ENCODE measurements at places on chromosomes 2 and 18.
A peak's percentile ranks its signal among the peaks of the same experiment; 100 is the strongest.

- no peak for DNase-seq
Observed at GRCh38 chr2:145812165-145812554, 1292.2 kb upstream of the ZEB2 start.

DNA sequence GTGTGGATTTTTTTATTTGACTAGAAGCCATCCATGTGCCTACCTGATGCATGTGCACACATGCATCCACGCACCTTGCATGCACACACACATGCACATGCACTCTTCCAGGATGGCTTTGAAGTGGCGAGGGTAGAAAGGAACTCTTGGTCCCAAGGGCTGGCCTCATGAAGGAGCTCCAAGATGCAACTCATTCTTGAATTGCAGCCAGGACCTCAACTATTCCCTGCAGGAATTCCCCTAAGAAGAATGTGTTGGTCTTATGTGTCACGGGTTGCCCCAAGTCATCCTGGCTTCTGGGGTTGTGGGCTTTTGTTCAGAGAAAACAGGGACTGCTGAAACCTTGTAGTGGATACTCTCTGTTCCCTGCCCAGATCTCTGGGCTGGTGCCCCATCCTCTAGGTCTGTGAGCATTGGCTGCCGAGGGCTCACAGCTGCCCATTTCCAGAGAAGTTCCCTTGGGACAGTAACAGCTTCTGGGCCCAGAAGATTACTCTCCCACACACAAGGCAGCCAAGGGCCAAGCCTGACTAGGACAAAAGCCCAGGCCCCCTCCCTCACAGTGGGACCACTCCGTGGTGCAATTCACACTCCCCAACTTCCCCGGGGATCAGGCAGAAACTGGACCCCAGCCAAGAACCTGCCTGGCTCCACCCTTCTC, 137.6 kb downstream of the COPS8 start:
- DNase-seq: peak; percentile 38

GRCh38 chr2:20229322-20230113, 4.6 kb upstream of the SDC1 start:
- DNase-seq: no peak

GRCh38 chr18:52353589-52353988, 13.6 kb downstream of the DCC start:
- DNase-seq: no peak

DNA sequence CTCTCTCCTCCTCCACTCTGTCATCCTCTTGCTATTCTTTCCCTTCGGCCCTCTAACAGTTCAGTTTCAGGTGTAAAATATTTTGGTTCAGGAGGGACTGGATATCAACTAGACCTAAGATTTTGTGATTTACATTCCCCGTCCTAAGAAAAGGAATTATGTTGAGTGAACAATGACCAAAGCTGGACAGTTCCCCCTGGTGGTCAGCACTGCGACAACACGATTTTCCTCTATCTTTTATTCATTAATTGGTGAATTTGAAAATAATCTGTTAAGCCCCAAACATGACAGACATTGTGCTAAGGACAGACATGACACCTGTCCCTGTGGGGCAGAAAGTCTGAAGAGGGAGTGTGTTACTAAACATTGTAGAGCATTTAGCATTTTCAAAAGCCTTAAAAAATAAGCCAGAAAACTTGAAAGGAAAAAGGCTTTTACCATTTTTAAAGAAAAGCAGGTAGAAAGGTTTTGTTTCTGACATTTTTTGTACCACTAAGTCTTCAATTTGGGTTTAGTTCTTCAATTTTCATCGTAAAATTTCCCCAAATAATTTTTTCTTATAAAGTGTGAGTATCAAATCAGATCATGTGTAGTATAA, 28.4 kb upstream of the GTF2A1L start:
- no peak for DNase-seq

DNA sequence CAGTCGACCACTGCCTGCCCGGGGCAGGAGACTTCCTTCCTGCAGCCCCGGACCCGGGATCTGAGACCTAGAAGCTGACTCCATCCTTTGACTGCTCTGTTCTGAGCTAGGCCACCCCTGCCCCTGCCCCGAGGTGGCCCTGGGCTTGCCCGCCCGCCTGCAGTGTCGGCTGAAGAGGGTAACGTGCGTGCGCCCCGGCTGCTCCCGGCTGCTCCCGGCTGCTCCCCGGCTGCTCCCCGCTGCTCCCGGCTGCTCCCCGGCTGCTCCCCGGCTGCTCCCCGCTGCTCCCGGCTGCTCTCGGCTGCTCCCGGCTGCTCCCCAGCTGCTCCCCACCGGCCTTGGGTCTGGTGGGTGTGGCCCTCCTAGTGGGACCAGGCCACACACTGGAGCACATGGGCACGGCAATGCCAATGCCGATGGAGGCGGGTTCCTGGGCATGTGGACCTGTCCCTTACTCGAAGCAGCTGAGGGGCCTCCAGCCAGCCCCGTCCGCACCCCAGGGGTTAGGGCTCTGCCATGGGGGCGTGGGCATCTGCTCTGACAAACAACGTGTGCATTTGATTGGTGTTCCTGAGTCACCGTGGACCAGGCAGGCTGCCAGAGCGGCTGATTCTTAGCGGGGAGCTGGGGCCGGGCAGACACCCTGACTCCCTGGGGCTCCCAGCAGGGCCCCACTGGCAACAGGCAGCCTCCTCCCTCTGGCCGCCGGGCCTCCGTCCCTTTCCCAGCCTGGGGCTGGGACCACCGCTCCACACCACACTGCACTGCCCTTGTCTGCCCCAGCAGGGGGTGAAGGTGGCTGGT, 2.0 kb upstream of the GAL3ST2 start:
- no peak for DNase-seq

DNA sequence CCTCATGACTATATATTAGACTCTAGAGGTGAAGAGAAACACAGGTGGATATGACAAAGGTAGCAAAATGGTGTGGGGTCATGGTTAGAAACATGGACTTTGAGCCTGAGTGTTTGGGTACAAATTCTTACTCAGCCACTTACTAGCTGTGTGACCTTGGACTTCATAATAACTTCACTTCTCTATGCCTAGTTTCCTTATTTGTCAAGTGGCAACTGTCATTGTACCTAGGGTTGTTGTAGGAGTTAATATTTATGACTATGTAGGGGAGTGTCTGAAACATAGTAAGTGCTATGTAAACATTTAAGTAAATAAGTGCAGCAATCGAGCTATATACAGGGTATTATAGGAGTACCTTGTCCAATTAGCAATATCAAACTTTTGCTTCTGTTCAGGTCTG, 49.7 kb upstream of the RAPH1 start:
- no peak for DNase-seq

DNA sequence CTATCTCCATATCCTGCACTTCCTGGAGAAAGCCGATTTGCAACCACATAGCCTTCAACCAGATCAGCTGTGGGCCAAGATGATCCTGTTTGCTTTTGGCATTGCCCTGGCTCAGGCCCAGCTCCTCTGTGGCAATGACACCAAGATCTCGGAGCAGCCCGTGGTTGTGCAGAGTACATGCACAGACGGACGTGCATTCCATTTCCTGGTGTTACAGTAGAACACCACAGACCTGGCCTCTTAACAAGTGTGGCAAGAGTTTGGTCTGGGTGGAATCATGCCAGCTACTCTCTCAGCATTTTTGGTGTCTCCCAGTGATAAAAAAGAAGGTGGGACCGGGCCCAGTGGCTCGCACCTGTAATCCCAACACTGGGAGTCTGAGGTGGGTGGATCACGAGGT, 20.0 kb downstream of the MALT1 start:
- no peak for DNase-seq

- no peak for DNase-seq
Observed at GRCh38 chr2:83234246-83234645, 1224.8 kb downstream of the SUCLG1 start.

- DNase-seq: no peak
Observed at GRCh38 chr2:171087547-171087946, 73.1 kb downstream of the TLK1 start.

DNA sequence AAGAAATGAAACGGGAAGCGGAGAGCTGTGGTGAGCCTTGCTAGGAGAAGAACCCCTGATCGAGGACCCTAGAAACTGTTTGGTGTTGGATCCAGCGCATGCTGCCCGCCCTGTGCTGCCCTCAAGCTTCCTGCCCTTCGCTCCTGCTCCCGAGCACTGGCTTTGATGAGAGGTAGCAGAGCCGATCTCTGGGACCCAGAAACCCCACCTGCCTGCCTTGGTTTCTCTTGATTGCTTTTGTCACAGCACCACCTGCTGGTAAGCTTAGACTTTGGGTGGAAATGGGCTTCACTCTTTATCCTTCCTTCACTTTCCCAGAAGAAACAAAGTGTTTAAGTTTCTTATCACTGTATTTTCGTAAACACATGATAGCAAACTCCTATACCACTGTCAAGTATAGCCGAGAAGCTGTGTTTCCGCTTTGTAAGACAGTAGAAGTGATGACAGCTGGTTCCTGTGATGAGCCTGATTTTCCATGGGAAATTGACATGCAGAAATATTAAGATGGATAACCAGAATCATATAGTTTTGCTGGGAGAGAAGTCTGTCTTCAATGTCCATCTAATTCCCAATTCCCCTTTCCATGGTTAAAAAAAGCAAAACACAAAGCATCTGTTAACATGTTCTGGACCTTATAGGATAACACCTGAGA, 267.4 kb downstream of the PHLPP1 start:
- DNase-seq: no peak

DNA sequence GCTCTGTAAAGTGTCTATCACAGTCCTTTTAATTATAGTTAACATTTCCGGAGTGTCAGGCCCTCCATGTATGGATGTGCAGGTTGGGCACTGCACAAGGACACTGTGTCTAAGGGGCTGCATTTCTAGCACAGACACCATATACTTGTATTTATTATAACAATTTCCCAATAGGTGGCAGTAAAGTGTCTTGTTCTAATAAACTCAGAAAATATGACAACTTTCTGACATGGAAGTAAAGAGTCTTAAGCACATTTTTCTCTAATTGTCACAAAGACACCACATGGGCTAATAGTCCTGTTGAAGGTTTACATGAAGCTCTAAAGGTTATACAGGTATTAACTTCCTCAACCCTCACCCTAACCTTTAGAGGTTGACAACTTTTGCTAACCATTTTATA, 156.6 kb downstream of the DYSF start:
- DNase-seq: no peak

DNA sequence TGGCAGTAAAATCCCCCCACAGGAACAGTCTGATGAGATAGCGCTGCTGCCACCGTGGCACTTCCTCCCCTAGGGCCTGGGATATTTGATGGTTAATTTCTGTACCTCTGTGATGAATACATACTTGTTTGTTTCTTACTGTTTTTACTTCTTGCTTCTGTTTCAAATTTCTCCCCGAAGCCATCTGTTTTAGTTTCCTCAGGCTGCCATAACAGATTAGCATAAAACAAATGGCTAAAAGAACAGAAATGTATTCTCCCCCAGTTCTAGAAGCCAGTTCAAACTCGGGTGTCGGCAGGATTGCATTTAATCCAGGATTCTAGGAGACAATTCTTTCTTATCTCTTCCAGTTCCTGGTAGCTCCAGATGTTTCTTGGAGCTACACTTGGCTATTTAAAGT, 435.9 kb downstream of the DSEL start:
- DNase-seq: no peak

- no peak for DNase-seq
Observed at GRCh38 chr18:62812242-62812641, 96.9 kb downstream of the PHLPP1 start.

DNA sequence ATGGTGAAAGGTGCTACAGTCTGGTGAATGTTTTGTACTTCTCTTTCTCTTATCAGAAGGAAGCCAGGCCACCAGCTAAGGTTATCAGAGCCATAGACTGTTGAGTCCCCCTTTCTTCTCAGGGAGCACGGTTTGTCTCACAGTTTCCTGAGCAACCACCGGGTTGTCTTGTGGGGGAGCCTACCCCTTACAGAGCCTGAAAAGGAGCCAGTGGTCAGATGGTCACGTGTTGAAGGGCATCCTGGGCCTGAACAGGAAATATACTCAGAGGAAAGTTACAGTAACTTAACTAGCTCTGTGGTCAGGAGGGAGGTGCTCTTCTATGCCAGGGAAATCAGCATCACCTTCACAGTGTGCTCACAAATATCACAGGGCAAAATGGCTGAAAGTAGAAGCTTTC, 11.6 kb downstream of the CD28 start:
- DNase-seq: no peak

GRCh38 chr18:13710414-13710831, 15.9 kb downstream of the FAM210A start:
- no peak for DNase-seq

GRCh38 chr2:47784352-47784851, 1.5 kb downstream of the MSH6 start:
- DNase-seq: no peak

GRCh38 chr2:197107291-197108269, 181.1 kb upstream of the PGAP1 start:
- no peak for DNase-seq

GRCh38 chr2:219386532-219387280, 1.0 kb downstream of the DNPEP start:
- DNase-seq: no peak

DNA sequence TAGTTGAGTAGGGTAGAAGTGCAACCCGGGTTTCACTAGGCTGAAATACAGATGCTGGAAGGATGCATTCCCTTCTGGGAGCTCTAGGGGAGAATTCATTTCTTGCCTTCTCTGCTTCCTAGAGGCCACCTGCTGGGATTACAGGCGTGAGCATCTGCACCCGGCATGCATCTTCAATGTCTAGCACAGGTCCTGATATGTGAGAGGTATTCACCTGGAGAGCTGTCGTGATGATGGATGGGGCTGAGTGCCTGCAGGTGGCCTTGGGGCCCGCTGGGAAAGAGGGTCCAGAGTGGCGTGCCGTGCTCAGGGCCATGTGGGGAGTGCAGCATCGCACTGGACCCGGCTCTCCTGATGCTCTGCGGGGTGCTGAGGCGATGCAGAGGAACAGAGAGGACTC, 6.6 kb upstream of the NTSR2 start:
- no peak for DNase-seq

- no peak for DNase-seq
Observed at GRCh38 chr18:48866028-48866733, 84.6 kb downstream of the SMAD7 start.

- DNase-seq: no peak
Observed at GRCh38 chr18:77015771-77016710, 116.5 kb downstream of the MBP start.

DNA sequence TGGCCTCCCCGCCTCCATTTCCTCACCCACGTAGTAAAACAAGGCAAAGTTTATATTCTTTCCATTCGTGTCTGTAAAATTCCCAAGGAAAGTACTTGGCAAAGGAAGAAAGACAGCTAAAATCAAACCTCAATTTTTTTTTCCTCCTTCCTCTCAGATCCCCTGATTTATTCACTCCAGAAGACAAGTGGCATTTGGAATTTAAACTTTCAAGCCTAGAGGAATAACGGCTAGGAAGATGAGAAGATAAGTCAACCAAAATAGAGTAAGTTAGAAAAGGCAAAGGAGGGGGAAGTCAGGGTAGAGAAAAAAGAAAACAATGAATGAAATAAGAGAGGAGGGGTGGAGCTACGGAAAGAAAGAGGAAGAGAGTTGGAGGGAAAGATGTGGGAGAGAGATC, 198.9 kb upstream of the PIK3C3 start:
- DNase-seq: no peak

- DNase-seq: no peak
Observed at GRCh38 chr18:60145776-60146175, 226.8 kb downstream of the MC4R start.

- DNase-seq: no peak
Observed at GRCh38 chr2:165623783-165624469, 154.4 kb downstream of the CSRNP3 start.

- DNase-seq: no peak
Observed at GRCh38 chr2:182447863-182448262, 21.0 kb upstream of the PDE1A start.

GRCh38 chr2:179354739-179355537, 90.3 kb upstream of the SESTD1 start:
- DNase-seq: no peak
